Parietal lobe (tissue), 2 donors: ENCODE measurements at places on chromosomes 2 and 18. TPM values are rescaled to one million over a fixed set of nuclear protein-coding genes. Genes with fewer than 3 reads are reported as not detected.

Gene DYNAP
- total RNA-seq, result not detected

Gene IKZF2
- total RNA-seq, result 19.7 TPM

Gene PTPN4
- 181 TPM for total RNA-seq

Gene CXCR4
- 77.3 TPM for total RNA-seq

Gene RGPD3
- total RNA-seq, result 1.3 TPM

Gene MOGAT1
- not detected for total RNA-seq

Gene MLPH
- not detected for total RNA-seq

Gene SKOR2
- total RNA-seq, result not detected

Gene GALR1
- 0.31 TPM for total RNA-seq

Gene CMPK2
- 8.1 TPM for total RNA-seq

Gene TUBA4A
- total RNA-seq, result 0.94 TPM

Gene SLC30A3
- 0.31 TPM for total RNA-seq

Gene CD207
- not detected for total RNA-seq

Gene CRACDL
- 0.94 TPM for total RNA-seq

Gene SETBP1
- total RNA-seq, result 146 TPM

Gene NCK2
- total RNA-seq, result 70.4 TPM

Gene GCA
- total RNA-seq, result 25.4 TPM
